Central memory CD8-positive, alpha-beta T cell (primary cell): ENCODE measurements at places on chromosomes 7 and 10.

DNA sequence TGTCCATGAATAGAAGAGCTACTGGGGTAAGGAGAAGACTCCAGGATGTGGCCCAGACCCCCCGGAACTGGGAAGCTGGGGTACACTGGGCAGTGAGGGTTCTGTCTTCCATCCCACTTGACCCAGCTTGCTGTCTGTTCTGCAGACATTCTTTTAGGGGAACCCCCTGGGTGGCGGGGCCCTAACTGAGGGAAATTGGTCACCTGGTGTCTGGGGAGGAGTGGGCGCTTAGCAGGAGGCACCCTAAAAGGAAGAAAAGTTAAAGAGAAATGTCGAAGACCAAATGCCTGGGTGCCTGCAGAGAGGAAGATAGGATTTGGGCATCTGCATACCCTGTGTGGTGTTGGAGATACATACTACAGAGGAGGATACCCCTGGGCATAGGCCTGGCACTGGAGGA is 1.0 kb downstream of the AP1S1 start:
- peaks cover 8% of the 10 kb centered on the region for H3K27me3 ChIP-seq
- H3K27ac ChIP-seq = no peak overlapping the region
- peaks cover 16% of the 10 kb centered on the region for H3K4me1 ChIP-seq
- peak overlapping the region; percentile 81 for H3K4me3 ChIP-seq
- DNase-seq = no peak

DNA sequence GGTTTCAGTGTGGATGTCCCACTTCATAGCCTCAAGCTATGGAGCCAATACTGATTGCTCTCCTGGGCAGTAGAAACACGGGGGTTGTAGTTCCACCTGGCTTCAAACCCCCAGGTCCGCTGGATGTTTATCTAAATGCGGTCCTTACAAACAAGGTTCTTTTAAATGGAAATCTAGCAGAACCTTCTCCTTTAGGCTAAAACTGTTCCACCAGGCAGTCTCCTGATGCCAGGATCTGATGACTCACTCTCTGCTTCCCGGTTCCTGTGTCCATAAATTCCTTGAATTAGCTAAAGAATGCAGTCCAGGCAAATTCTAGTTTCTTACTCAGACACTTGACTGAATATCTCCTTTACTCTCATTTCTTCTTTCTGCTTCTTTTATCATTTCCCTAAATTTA is 108.4 kb upstream of the FAM3C start:
- no peaks in the 10 kb centered on the region for H3K4me1 ChIP-seq
- H3K4me3 ChIP-seq = no peak overlapping the region
- DNase-seq = no peak

DNA sequence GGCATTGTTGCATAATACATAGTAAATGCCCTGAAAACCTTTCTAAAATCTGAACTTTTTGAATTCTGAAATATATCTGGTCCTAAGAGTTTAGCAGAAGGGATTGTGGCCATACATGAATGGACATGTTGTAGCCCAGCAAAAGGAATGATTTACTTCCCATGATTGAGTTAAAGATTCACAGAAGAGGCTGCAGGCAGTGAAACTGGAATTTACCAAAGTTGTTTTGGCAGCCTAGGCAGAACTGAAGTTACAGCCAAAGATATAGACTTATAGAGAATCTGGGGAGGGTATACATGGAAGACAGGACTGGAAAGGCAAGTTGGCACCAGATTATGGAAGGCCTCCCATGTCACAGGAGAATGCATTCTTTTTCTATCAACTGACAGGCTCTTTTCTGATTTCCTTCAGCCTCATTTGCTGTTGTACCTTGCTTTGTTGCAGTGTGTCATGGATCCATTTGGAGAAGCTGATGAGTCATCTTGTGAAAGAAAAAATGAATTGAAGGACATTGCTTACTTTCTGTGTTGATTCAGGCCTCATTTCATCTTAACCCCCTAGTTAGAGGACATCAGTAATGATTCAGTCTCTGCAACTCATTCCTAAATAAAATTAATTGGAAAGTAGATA is 356.2 kb upstream of the LRGUK start:
- DNase-seq = no peak
- no peaks in the 10 kb centered on the region for H3K4me1 ChIP-seq
- no peak overlapping the region for H3K27ac ChIP-seq

- H3K4me3 ChIP-seq = no peak overlapping the region
- H3K36me3 ChIP-seq = peaks cover 76% of the 10 kb centered on the region
- peaks cover 5% of the 10 kb centered on the region for H3K4me1 ChIP-seq
- H3K27ac ChIP-seq = no peak overlapping the region
- no peak for DNase-seq
These were observed 38.3 kb downstream of the CCAR1 start for GRCh38 chr10:68759223-68759863.

- no peaks in the 10 kb centered on the region for H3K4me1 ChIP-seq
- no peak overlapping the region for H3K27ac ChIP-seq
- no peaks in the 10 kb centered on the region for H3K36me3 ChIP-seq
- peaks cover 27% of the 10 kb centered on the region for H3K27me3 ChIP-seq
- DNase-seq = no peak
- H3K4me3 ChIP-seq = no peak overlapping the region
These were observed 1208.3 kb downstream of the GATA3 start for GRCh38 chr10:9262770-9263169.

DNA sequence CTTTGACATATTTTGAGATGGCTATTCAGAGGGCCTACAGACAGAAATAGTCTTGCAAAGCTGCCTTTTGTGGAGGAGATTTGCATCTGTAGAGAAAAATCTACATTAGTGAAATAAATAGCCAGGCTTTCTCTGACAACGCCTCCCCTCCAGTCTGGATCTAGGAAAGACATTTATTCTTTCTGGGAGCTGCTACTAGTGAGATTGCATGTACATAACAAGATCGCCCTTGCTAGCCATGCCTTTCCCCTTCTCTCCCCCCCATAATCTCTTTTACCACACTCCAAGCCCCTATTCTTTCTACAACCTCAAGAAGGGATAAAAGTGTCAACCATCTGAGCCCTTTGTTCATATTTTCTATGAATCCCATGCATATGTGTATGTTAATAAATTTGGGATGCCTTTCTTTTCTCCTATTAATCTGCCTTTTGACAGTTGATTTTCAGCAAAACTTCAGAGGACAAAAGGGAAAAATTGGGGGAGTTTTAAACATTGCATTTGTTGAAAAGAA is 194.2 kb downstream of the SNX13 start:
- peaks cover 2% of the 10 kb centered on the region for H3K36me3 ChIP-seq
- no peak for DNase-seq
- H3K27ac ChIP-seq = no peak overlapping the region
- H3K4me3 ChIP-seq = no peak overlapping the region
- no peaks in the 10 kb centered on the region for H3K4me1 ChIP-seq
- no peaks in the 10 kb centered on the region for H3K27me3 ChIP-seq

DNA sequence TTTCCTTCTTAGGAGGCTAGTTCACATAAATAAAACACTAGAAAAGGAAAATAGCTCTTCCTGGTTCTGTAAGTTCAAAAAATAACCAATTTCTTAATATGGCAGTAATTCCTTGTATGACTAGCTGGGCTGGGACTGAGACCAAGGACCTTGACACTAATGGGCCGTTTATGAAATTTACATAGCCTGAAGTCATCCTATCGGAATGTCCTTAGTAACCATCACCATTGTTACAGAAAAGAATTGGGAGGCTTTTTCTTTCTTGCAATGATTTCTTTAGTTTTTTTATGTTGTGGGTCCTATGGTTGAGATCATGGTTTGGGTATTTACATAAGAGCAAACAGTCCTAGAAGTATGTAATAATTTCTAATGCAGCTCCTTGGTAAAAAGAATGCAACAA is 87.1 kb upstream of the HDAC9 start:
- H3K4me3 ChIP-seq = no peak overlapping the region
- H3K4me1 ChIP-seq = peaks cover 9% of the 10 kb centered on the region
- H3K27me3 ChIP-seq = no peaks in the 10 kb centered on the region
- DNase-seq = no peak

- H3K4me1 ChIP-seq = peaks cover 13% of the 10 kb centered on the region
These were observed 320.5 kb downstream of the BBS9 start for GRCh38 chr7:33449847-33450246.

DNA sequence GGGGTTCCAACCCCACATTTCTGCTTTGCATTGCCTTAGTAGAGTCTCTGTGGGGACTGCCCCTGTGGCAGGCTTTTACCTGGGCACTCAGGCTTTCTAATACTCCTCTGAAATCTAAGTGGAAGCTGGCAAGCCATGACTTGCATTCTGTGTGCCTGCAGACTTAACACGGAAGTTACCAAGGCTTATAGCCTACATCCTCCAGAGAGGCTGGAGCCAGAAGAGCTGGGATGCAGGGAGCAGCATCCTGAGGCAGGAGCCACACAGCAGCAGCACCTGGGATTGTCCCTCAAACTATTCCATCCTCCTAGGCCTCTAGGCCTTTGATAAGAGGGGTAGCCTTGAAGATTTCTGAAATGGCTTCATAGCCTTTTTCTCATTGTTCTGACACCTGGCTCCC is 22.1 kb upstream of the ABCC2 start:
- H3K27ac ChIP-seq = no peak overlapping the region
- DNase-seq = no peak
- H3K36me3 ChIP-seq = peaks cover 20% of the 10 kb centered on the region
- H3K27me3 ChIP-seq = no peaks in the 10 kb centered on the region
- no peaks in the 10 kb centered on the region for H3K4me1 ChIP-seq

DNA sequence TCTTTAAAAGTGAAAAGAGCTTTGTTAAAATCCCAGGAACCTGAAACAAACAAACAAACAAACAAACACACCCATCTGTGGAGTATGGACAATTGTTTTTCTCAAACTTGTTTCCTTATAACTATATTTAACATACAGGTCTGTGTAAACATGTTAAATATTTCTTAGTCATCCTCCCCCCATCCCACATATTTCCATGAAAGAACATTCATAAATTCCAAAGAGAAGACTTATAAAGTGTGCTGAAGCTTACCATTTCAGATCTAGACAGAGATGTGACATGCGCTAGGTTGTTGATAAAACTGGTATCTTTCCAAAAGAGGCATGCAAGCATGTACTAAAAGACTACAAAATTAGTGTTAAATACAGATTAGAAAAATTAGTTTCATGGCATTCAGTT is 6.5 kb downstream of the FKBP14 start:
- H3K4me1 ChIP-seq = peaks cover 13% of the 10 kb centered on the region
- H3K36me3 ChIP-seq = peaks cover 3% of the 10 kb centered on the region
- no peak overlapping the region for H3K27ac ChIP-seq
- H3K4me3 ChIP-seq = no peak overlapping the region
- DNase-seq = no peak
